ENCODE measurements at places on chromosomes 2 and 18. TPM values are rescaled to one million over a fixed set of nuclear protein-coding genes. Genes with fewer than 3 reads are reported as not detected.

The IWS1 gene
- 32.2 TPM for total RNA-seq

The TXNDC2 gene
- total RNA-seq: not detected

The MDH1B gene
- total RNA-seq: 0.48 TPM

The C2orf80 gene
- not detected for total RNA-seq

The GKN1 gene
- total RNA-seq: not detected

The CCDC74A gene
- total RNA-seq: 6.0 TPM

The PRKAG3 gene
- not detected for total RNA-seq

The IL1F10 gene
- total RNA-seq: not detected

The UGT1A10 gene
- total RNA-seq: not detected

The RGPD3 gene
- total RNA-seq: 0.21 TPM

The TNFAIP6 gene
- total RNA-seq: 6.0 TPM

The UGT1A4 gene
- total RNA-seq: 1.3 TPM

The MERTK gene
- total RNA-seq: 2.2 TPM

The PLA2R1 gene
- total RNA-seq: 4.0 TPM

The ATOH8 gene
- total RNA-seq: not detected

The CTAGE1 gene
- total RNA-seq: not detected

The GKN2 gene
- not detected for total RNA-seq

The LIMS2 gene
- total RNA-seq: under 0.01 TPM

The LBX2 gene
- 3.2 TPM for total RNA-seq

The TTL gene
- 25.3 TPM for total RNA-seq

The IL36RN gene
- total RNA-seq: 8.4 TPM

The ANKRD30BL gene
- under 0.01 TPM for total RNA-seq

The SIX2 gene
- total RNA-seq: 5.3 TPM

The POTEC gene
- not detected for total RNA-seq

The MEIS1 gene
- total RNA-seq: 26.4 TPM

The SERPINB8 gene
- total RNA-seq: 8.3 TPM

The BIRC6 gene
- total RNA-seq: 129 TPM

The PEX13 gene
- 69.9 TPM for total RNA-seq

The FAM124B gene
- 0.21 TPM for total RNA-seq

The TACR1 gene
- not detected for total RNA-seq
